ENCODE measurements at places on chromosomes 2 and 18. TPM values are rescaled to one million over a fixed set of nuclear protein-coding genes. Genes with fewer than 3 reads are reported as not detected.
A peak's percentile ranks its signal among the peaks of the same experiment; 100 is the strongest.

- H3K27ac ChIP-seq: no peak overlapping the region
- H3K36me3 ChIP-seq: no peaks in the 10 kb centered on the region
Measured at GRCh38 chr2:46564811-46565241, 85.5 kb downstream of the TMEM247 start.

DNA sequence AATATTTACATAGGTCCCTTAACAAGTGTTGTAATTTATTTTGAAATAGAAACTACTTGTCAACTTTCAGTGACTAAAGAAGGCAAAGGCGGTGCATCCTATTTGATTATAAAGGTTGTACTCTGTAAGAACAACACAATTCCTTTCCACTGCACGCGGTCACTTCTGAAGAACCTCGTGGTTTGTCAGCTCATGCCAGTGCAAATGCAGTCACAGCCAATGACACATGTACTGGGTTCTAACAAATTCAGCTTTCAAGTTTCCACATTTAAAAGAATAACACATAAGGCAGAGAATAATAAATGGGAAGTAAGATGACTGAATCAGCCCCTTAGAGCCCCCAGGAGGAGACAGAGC lies 39.7 kb downstream of the CYB5A start:
- no peaks in the 10 kb centered on the region for H3K36me3 ChIP-seq
- no peak overlapping the region for H3K4me3 ChIP-seq
- H3K27me3 ChIP-seq: no peaks in the 10 kb centered on the region
- H3K27ac ChIP-seq: no peak overlapping the region

DNA sequence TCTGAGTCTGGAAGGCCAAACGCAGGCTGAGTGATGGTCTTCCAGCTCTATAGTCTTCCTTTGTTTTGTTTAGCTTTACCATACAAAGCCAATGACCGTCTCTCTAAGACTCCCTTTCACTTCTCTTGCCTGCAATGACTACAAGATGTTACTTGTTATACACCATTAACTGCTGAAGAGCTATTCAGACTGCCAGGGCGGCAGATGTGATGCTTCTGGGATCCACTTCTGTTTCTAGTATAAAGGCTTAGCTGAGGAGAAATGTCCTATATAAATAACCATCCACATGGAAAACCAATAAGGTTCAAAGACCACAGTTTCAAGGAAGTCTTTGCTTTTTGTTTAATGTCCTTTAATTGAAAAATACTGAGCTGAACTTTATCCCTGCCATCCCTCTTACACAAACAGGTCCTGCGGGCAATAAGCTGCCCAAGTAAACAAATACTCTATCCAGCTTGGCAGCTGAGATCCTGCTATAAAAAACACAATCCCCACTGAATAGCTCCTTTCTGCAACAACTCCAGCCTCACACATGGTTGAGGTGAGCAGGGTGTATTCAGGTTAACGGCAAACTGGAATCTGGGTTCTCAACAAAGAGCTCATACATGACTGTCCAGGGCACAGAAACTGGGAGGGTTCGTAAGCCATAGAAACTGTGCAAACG lies 124.6 kb downstream of the VIT start:
- no peak overlapping the region for H3K27ac ChIP-seq
- H3K36me3 ChIP-seq: no peaks in the 10 kb centered on the region
- H3K4me1 ChIP-seq: no peaks in the 10 kb centered on the region
- H3K4me3 ChIP-seq: no peak overlapping the region

GAD1 gene
- total RNA-seq: 46.0 TPM

NXPH2 gene
- not detected for total RNA-seq

- no peaks in the 10 kb centered on the region for H3K27me3 ChIP-seq
- no peak overlapping the region for H3K4me3 ChIP-seq
- H3K27ac ChIP-seq: no peak overlapping the region
- H3K4me1 ChIP-seq: peaks cover 17% of the 10 kb centered on the region
- peak; percentile 36 for DNase-seq
Measured at GRCh38 chr2:177604271-177605065, 211.9 kb downstream of the AGPS start.

Measured in testis (tissue), 5 donors.